ENCODE measurements at places on chromosomes 7 and 10. TPM values are rescaled to one million over a fixed set of nuclear protein-coding genes. Genes with fewer than 3 reads are reported as not detected.
A peak's percentile ranks its signal among the peaks of the same experiment; 100 is the strongest.

The ECHDC3 gene
- total RNA-seq = 13.8 TPM

The LRRC61 gene
- 10.8 TPM for total RNA-seq

DNA sequence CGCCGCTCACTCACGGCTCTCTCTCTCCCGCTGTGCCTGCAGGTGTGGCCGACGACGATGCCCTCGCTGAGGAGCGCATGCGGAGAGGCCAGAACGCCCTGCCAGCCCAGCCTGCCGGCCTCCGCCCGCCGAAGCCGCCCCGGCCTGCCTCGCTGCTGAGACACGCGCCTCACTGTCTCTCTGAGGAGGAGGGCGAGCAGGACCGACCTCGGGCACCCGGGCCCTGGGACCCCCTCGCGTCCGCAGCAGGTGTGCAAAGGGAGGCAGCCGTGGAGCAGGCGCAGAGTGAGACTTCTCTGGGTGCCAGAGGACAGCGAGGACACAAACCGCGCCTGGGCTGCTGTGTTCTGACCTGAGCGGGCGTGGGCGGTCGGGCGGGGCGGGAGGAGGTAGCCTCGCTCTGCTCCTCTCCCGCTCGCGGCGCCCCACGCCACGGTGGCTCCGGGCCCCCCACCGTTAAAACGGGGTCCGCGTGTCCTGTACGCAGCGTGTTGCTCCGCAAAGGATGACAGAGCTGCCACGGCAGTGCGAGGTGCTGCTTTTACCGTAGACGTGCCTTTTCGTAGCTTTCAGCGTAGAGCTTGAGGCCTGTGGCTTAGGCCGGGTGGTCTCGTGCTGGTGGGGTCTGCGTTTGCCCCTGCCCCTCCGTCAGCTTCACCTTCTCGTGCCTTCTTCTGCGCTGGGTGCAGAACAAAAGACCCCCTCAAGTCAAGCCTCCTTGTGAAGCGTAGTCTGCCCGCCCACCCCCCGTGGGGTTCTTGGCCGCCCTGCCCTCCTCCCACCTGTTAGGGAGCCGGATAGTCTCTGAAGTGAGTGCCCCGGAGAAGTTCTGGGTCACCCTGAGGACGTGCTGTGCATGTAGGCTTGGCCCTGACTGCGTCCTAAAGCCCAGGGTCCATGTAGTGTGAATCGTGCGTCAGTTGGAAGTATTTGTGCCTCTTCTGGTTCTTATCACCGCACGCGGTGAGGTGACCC is 73.2 kb downstream of the DNAJB6 start:
- H3K4me3 ChIP-seq = no peak overlapping the region
- no peak for DNase-seq
- no peaks in the 10 kb centered on the region for H3K27me3 ChIP-seq
- H3K4me1 ChIP-seq = no peaks in the 10 kb centered on the region
- no peak overlapping the region for H3K27ac ChIP-seq
- H3K36me3 ChIP-seq = peaks cover 19% of the 10 kb centered on the region

The KCNIP2 gene
- total RNA-seq = 7.1 TPM

The FZD1 gene
- total RNA-seq = 14.5 TPM

DNA sequence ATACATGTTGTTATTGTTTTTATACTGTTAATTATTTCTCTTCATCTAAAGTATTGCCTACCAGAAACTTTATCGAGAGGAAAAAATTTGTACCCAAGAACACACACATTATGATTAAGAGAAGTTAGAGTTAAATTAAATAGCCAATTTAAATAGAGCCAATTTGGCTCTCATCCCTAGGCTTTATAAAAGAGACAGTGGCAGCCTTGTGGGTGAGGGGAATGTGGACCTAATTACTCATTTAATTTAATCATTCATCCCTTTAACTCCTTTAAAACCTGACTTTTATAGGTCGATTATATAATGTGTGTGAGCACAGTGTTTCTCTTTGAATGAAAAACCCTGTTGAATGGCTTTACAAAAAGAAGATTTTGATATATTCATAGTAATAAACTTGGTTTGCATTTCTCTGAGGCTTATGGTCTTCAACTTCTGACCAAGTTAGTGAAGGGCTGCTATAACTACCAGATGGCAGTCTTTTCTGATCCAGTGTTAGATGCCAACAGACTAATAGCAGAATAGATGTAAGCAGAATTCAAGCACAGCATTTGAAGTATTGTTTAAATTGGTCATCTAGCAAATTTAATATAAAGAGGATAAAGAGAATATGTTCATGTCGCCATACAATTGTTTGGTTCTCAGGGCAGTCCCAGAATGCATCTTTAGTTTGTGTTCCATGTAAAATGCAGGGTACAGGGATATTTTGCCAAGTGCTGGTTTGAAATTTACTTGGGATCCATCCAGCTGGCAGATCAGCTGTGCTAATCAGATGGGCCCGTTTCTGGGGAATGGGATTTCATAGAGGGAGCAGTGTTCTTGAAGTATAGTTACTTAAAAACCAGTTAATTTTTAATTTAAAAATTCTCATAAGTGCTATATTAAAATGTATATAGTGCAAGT is 25.3 kb downstream of the ADD3 start:
- no peaks in the 10 kb centered on the region for H3K27me3 ChIP-seq
- no peaks in the 10 kb centered on the region for H3K36me3 ChIP-seq
- H3K4me1 ChIP-seq = peaks cover 24% of the 10 kb centered on the region
- no peak overlapping the region for H3K4me3 ChIP-seq

The GOLGA7B gene
- 0.16 TPM for total RNA-seq

The CDHR1 gene
- 0.36 TPM for total RNA-seq

- no peak overlapping the region for H3K27ac ChIP-seq
- H3K4me1 ChIP-seq = peaks cover 20% of the 10 kb centered on the region
- H3K36me3 ChIP-seq = peaks cover 16% of the 10 kb centered on the region
Measured at GRCh38 chr10:124035928-124036558, 57.4 kb downstream of the CHST15 start.

The NPFFR1 gene
- under 0.01 TPM for total RNA-seq

DNA sequence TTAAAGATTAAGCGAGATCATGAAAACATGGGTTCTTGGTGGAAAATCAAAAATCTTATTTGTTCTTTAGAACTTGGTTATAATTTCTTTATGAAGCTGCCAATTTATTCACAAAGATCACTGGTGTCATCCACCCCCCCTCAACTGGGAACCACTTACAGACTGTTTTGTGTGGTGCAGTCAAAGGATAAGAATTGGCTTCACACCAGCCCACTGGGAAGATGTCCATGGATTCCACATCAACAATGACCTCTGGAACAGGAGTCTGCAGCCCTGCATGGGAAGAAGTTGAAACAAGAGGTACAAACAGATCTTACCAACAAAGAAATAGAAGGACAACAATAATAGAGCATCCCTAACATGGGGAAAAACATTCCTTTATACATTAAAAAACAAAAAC is 205.2 kb downstream of the SFMBT2 start:
- no peaks in the 10 kb centered on the region for H3K4me1 ChIP-seq
- H3K36me3 ChIP-seq = no peaks in the 10 kb centered on the region
- H3K27me3 ChIP-seq = no peaks in the 10 kb centered on the region
- DNase-seq = no peak

- H3K4me3 ChIP-seq = no peak overlapping the region
- no peaks in the 10 kb centered on the region for H3K27me3 ChIP-seq
- DNase-seq = no peak
- H3K36me3 ChIP-seq = no peaks in the 10 kb centered on the region
Measured at GRCh38 chr7:35025369-35025870, 11.9 kb downstream of the DPY19L1 start.

The CHST15 gene
- total RNA-seq = 29.9 TPM

The CCDC172 gene
- not detected for total RNA-seq

GRCh38 chr7:101823596-101823995 is 6.2 kb downstream of the CUX1 start:
- H3K27me3 ChIP-seq = no peaks in the 10 kb centered on the region
- H3K36me3 ChIP-seq = no peaks in the 10 kb centered on the region
- H3K4me3 ChIP-seq = no peak overlapping the region
- H3K27ac ChIP-seq = peak overlapping the region; percentile 72
- peaks cover 60% of the 10 kb centered on the region for H3K4me1 ChIP-seq

GRCh38 chr7:28840592-28840995 is 117.5 kb downstream of the TRIL start:
- no peak for DNase-seq
- no peaks in the 10 kb centered on the region for H3K27me3 ChIP-seq
- no peaks in the 10 kb centered on the region for H3K36me3 ChIP-seq
- no peak overlapping the region for H3K27ac ChIP-seq
- H3K4me3 ChIP-seq = no peak overlapping the region
